T-helper 22 cell (primary cell): ENCODE measurements at places on chromosomes 11 and 22.

DNA sequence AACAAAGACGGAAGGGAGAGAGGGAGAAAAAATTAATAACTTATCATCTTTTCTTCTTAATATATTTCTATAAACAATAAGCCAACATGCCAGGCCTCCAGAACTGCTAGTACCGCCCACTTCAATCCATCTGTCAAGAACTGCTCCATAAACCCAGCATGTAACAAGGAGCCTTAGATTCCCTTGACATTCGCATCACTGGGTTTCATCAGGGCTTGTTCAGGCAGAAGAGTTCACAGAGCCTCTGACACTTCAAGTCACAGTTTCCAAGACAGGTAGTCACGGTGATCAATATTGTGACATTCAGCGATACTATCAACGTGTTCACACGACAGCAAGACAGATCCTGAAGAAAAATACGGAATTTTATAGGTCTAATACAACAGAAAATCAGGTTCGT, 61.7 kb downstream of the LARGE2 start:
- no peak for DNase-seq

- no peak for DNase-seq
Measured at GRCh38 chr11:22626573-22627239, 1.1 kb upstream of the FANCF start.

GRCh38 chr11:34359548-34359891, 1.7 kb upstream of the ABTB2 start:
- DNase-seq = no peak

DNA sequence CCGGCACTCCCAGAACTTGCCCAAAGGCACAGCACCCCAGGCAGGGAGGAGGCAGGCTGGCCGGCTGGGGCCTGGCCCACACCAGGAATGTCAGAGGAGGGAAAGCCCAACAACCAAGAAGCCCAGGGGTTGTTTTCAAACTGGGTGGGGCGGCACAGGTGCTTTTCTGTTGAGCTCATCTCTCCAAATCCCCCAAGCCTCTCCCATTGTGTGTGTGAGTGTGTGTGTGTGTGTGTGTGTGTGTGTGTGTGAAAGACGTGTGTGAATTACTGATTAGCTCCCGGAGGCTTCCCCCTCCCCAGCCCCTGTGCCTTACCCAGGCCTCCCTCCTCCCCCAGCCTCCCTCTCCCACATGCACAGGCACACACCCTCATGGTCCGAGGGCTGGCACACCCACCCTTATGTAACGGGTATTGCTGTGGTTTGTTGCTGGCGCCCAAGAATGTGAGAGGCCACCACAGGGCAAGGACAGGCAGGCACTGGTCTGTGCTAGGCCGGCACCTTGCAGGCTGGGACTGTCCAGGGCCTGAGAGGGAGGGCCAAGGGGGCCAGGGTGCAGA, 15.9 kb downstream of the TRIM29 start:
- DNase-seq = no peak

- DNase-seq = no peak
Measured at GRCh38 chr11:126061707-126062678, 673 bp downstream of the CDON start.

DNA sequence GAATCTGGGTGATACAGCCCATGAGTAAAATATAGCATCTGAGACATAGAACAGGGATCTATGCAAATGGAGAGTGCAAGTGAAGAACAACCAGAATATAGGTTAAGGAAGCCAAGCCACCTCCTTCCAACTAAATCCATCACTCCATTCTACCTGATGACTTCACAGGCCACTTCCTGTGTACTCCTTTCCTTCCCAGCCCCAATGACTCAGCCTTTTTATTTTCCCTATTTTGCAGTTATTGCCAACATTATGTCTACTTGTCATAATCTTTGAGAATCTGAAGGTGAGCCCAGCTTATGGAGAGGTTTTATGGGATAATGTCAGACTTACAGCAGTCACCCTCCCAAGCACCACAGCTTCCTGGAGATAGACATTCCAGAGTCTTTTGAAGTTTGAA, 1.4 kb upstream of the OR52M1 start:
- no peak for DNase-seq

GRCh38 chr11:121886996-121887395, 229.0 kb downstream of the BLID start:
- DNase-seq = no peak

- no peak for DNase-seq
Measured at GRCh38 chr22:36926309-36926708, 12.9 kb downstream of the CSF2RB start.

DNA sequence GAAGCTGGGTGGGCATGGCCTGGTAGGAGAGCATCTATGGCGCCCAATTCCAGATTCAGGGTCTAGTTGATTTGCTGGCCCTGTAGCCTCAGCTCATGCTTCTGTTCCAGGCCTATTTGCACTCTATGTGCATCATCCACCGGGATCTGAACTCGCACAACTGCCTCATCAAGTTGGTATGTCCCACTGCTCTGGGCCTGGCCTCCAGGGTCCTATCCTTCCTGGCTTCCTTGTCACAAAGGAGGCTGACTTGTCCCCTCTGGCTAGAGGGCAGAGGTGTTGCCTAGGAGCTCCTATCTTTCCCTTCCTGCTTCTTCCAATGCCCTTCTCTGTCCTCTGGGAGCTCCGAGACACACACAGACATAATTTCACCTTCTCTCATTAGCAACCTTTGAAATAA, 21.3 kb downstream of the PIK3IP1 start:
- no peak for DNase-seq
